ENCODE measurements at places on chromosomes 12 and 14.

DNA sequence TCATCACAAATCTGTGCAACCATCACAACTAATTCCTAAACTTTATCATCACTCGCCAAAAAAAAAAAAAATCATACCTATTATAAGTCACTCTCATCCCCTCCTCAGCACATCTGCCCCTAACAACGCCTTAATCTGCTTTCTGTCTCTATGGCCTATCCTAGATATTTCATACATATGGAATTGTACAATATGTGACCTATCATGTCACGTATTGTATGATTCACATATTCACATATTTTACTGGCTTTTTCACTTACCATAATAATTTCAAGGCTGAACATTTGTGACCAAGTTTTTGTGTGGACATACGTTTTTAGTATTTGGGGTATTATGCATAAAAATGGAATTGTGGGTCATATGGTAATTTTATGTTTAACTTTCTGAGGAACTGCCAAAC, 400.7 kb downstream of the DAD1 start:
- no peak for DNase-seq

DNA sequence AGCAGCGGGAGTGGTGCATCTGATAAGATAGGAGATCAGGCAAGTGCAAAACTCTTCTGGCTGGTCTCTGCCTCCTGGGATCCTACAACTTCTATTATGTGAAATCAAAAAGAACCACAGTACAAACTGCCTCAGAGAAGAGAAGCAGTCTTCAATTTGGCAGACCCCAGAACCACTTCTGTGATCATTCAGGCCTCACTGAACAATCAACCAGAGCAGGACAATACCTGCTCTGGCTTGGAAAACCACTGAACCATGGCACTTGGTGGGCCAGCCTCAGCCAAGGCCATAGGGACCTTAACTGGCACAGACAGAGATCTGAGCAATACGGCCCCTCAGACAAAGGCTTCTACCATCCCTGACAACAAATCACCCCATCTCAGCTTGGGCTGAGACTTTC, 103.0 kb downstream of the NDUFA12 start:
- DNase-seq = no peak

DNA sequence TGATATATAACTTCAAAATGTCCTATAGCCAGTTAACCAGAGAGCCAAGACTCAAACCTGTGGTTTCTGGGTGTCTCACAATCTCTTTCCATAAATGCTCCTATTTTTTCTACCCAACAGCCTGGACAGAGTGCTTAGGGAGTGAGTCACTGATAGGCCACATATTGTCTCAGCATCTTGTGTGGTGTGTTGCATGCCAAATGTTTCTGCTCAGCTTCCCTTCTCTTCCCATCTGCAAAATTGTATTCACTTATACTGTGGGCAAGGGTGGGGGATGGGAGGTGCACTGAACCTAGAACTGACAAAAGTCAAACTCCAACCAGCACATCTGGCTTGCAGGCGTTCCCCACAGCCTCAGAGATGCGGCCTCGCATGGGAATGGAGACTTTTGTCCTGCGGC, 123.3 kb downstream of the KCNA5 start:
- DNase-seq = no peak

DNA sequence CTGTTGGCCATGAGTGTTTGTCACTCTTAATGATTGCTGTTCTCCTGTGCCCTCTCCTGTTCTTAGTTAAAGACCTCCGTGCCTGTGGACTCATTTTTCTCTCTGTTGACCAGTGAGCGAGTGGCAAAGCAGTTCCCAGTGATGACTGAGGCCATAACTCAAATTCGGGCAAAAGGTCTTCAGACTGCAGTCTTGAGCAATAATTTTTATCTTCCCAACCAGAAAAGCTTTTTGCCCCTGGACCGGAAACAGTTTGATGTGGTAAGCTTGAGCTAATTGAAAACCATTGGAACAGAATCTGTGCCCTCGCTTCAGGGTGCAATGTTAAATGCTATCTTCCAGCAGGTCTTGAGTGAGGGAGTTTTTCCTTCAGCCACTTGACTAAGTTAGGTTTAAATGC, 19.8 kb downstream of the ACAD10 start:
- DNase-seq = no peak

DNA sequence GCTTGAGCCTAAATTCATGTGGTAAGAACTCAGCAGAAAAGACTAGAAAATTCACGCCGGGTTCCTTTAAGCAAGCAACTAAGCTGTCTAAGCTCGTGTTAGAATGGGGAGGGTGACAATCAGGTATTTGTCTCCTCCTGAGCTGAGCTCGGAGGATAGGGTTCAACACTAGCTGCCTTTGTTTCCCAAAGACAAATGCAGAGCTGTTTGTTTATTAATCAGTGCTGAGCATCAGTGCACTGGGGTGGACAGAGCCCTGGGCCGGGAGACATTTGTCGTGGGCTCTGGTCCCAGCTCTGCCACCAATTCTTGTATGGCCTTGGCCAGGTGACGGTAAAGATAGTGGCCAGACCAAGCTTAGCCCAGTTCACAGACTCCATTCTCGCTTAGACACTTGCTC, 43.7 kb downstream of the DEGS2 start:
- no peak for DNase-seq

- no peak for DNase-seq
Measured at GRCh38 chr12:51360315-51360714, 13.8 kb upstream of the CELA1 start.

DNA sequence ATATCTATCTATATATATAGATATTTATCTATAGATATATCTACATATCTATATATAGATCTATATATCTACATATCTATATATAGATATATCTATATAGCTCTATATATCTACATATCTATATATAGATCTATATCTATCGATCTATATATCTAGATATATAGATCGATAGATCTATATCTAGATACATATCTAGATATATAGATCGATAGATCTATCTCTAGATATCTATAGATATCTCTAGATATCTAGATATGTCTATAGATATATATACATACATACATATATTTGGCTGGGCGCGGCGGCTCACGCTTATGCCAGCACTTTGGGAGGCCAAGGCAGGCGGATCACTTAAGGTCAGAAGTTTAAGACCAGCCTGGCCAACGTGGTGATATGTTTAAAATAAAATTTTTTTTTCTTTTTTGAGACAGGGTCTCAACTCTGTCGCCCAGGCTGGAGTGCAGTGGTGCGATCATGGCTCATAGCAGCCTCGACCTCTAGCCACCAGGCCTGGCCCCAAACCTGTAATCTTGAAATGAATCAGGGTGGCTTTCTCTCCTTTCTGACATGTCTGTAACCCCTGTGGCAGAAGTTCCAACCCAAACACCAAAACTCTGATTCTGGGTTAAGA, 18.1 kb downstream of the ARPC3 start:
- DNase-seq = peak; percentile 23

- no peak for DNase-seq
Measured at GRCh38 chr12:2646341-2646740, 148.4 kb upstream of the FKBP4 start.

DNA sequence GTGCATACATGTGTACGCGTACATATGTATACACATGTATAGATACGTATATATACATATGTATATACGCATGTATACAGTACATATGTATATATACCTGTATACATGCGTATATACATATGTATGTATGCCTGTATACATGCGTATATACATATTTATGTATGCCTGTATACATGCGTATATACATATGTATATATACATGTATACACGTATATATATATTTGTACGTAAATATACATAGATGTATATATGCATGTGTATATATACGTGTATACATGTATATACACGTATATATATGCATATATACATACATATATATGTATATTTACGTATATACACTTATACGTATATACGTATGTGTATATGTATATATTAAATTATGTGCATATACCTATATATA, 93.9 kb upstream of the ABCD2 start:
- DNase-seq = no peak

DNA sequence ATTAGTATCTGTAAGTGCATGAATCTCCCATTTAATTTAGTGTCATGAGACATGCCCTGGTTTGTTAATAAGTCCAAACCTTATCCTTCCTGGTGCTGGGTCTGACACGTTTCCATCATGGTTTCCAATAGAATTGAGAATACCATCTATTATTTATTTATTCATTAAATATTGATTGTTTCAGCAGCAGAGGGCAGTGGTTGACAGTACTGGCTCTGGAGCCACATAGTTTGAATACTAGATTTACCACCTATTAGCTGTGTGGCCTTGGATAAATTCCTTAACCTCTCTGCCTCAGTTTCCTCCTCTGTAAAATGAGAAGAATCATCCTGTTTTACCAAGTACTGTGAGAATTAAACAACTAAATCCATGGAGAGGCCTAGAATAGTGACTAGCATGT, 941 bp upstream of the STAB2 start:
- no peak for DNase-seq

GRCh38 chr12:15707516-15708199, 81.5 kb downstream of the EPS8 start:
- DNase-seq = no peak

DNA sequence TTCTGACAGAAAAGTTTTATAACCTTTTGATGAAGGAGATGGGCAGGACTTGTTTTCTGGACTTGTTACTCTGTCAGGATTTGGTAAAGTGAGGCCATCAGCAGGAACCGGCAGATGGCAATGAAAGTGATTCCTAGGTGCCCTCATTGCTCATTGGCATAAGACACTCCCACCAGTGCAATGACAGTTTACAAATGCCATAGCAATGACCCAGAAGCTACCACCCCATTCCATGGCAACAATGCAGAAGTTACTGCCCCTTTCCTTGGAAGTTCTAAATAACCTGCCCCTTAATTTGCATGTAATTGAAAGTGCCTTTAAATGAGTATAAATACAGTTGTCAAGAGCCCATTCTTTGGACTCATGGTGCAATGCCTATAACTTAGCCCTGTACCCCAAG, 222.6 kb downstream of the CEP128 start:
- DNase-seq = no peak

DNA sequence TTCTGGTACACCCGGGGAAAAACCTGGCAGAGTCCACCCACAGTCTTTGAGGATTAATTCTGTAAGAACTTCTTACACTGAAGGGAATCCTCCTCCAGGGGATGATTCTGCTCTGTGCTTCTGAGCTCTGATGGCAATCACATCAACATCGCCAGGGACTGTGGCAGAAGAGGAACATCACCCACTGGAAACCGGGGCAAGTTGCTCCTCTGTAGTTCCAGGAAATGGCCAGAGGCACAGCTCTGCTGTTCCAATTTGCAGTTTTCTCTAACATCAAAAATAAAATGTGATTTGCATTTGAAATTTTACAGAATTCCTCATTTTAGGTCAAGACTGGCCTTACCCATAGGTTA, 207.6 kb downstream of the DAD1 start:
- DNase-seq = no peak

- DNase-seq = peak; percentile 83
Measured at GRCh38 chr14:75522224-75522982, at the start of gene BATF. BATF (plus strand) TSS chr14:75522469; CDS start chr14:75522683, 214 bp downstream.

GRCh38 chr14:96042248-96042930, 3.2 kb downstream of the C14orf132 start:
- DNase-seq = no peak

- peak; percentile 29 for DNase-seq
Measured at GRCh38 chr12:68482660-68483059, 128.0 kb upstream of the RAP1B start.

- DNase-seq = no peak
Measured at GRCh38 chr12:70641691-70642090, 4.5 kb upstream of the PTPRB start.

DNA sequence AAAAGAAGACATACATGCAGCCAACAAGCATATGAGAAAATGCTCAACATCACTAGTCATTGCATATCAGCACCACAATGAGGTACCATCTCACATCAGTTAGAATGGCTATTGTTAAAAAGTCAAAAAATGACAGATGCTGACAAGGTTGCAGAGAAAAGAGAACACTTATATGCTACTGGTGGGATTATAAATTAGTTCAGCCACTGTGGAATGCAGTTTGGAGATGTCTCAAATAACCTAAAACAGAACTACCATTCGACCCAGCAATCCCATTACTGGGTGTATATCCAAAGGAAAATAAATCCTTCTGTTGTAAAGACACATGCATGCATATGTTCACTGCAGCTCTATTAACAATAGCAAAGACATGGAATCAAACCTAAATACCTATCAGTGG, 238.4 kb downstream of the KCNC2 start:
- no peak for DNase-seq

GRCh38 chr14:92480856-92481255, 32.7 kb upstream of the RIN3 start:
- no peak for DNase-seq

DNA sequence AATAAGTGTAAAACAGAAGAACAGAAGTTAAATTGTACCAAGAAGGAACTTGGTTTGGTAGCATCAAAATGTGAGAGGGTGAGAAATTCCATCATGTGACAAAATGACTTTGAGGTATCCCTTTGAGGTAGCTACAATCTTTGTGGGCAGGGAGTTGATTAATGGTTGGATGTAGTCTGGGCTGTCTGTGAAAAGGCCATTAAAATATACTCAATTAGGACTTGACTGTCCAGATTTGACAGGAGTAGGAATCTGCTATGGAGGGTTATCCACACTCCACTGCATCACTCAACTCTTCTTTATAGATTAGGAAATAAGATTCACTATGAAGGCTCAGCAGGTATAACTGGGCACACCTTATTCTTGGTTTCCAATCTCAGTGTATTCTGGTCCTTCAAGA, 7.4 kb upstream of the YBX3 start:
- DNase-seq = no peak

GRCh38 chr12:13702381-13702780, 279.0 kb downstream of the GRIN2B start:
- no peak for DNase-seq

- no peak for DNase-seq
Measured at GRCh38 chr12:32454075-32454474, 54.7 kb downstream of the FGD4 start.

DNA sequence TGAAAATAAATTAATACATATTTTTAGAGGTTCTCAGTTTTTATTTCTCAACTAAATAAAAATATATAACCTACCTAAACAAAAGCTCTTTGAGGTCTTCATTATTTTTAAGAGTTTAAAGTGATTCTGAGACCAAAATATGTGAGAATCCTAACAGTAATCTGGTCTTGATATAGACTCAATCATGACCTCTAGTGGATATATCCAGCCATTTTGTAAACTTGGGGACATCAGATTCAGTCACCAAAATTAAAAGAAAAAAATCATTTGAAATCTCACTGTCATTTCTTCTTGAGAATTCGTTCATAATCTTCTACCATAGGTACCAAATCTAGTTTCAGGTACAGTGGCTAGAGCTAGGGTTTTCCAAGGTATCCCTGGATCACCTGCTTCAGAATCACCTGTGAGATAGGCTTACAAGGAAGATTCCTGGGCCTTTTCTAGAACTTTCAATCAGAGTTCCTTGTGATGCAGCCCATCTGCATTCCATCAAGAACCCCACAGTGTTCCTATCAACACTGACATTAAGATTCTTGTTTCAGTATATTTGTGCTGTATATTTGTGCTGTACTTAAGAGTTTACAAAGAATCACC, 214.9 kb downstream of the ADAMTS20 start:
- no peak for DNase-seq

- DNase-seq = no peak
Measured at GRCh38 chr12:50263832-50264231, 19.5 kb downstream of the LIMA1 start.

Measured in T-helper 2 cell treated with Interferon-gamma antibody and Interleukin-4, amounts not matched to agents 5 μg/mL and 100 μg/mL, for 36 hours (primary cell).